Central memory CD4-positive, alpha-beta T cell (primary cell): ENCODE measurements at places on chromosomes 13 and 19.
A peak's percentile ranks its signal among the peaks of the same experiment; 100 is the strongest.

DNA sequence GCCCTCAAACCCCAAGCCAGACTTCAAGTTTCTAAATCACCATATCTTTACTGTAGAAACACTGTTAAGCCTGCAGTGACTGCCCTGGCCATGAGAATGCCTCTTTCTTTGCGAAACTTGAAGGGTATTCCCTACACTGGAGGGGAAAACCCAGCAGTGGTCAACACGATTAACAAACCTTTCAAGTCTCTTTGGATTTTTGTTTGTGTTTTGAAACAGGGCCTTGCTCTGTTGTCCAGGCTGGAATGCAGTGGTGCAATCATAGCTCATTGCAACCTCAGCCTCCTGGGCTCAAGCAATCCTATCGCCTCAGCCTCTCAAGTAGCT lies 17.4 kb upstream of the POMP start:
- no peak for DNase-seq

DNA sequence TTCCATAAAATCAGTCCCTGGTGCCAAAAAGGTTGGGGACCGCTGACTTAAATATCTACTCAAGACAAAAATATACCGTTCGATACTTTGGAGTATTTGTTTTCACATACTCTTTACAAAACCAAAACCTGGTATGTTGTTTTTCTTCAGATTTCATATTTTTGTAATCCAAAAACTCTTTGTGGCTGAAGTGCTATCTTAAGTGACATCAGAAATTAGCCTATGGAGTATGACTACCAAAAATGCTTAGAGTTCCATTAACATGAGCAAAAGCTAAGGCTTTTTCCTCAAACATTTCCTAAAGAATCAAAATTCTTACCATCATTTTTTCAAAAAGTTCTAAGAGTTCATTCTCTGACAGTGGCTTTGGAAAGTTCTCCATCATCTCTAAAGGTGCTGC lies 52.0 kb downstream of the DIAPH3 start:
- no peak for DNase-seq

GRCh38 chr19:35476149-35476548 lies 14.1 kb downstream of the KRTDAP start:
- no peak for DNase-seq

DNA sequence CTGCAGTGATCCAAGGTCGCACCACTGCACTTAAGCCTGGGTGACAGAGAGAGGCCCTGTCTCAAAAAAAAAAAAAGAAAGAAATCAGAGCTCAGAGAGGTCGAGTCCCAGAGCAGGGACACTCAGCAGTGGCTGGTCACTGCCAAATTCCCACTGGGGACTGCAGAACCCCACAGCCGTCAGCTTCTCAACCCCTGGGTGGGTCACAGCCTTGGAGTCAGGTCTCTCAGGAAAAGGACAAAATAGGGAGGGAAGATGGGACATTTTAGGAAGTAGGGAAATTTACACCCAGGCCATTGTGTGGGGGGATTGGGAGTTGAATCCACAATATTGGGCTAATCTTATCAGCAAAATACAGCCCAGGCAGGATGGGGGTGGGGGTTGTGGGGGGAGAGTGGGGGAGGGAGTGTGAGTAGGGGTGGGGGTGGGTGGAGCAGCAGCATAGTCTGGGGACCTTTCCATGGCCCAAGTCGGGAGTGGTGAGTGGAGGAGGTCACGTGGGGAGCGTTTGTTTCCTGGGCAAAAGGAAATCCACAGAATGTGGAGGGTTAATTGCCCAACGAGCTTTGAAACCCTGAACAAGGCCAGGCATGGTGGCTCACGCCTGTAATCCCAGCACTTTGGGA lies 5.0 kb upstream of the CCDC194 start:
- DNase-seq = no peak

DNA sequence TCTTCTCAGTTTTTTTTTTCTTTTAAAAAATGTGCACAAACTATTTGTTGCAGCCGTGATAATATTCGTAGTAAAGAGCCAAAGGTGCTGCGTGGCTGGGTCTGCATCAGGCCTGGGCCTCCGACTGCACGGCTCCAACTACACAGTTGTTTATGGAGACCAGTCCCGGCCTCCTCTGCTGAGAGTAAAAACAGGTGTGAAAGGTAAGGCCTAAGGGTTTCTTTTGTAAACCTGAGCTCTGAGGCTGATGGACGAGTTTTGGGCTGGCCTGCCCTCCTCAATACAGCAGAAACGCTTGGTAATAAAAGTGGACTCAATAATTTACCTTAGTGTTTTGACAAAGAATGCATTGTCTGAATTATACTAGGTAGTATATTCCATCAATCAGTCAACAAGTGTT lies 3.9 kb downstream of the MBNL2 start:
- DNase-seq = no peak

GRCh38 chr19:15464394-15465385 lies at the start of gene RASAL3:
RASAL3 (minus strand) TSS chr19:15464544; CDS start chr19:15464358, 186 bp downstream.
- peak; percentile 62 for DNase-seq

DNA sequence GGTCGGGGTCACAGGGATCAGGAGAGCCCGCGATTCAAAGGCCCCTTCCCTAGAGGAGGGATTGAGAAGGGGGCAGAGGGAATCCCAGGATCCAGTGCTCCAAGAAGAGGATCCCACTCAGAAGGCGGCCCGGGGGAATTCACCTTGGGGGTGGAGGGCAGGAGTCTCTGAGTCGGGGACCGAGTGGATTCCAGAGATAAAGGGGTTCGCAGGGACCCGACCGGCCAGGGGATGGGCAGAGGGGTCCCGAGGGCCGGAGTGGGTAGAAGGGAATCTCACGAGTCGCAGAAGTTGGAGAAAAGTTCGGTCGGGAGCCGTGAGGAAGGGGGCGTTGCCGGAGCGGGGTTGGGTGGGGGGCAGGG lies 261 bp downstream of the PRKD2 start:
- DNase-seq = no peak

- DNase-seq = peak; percentile 67
Measured at GRCh38 chr13:74026753-74027152, 107.5 kb downstream of the KLF12 start.

- DNase-seq = no peak
Measured at GRCh38 chr19:12751635-12752034, at the start of gene BEST2. BEST2 (plus strand) TSS chr19:12751791; CDS start chr19:12752593, 802 bp downstream.
